Cardiac ventricle fibroblast (primary cell): ENCODE measurements at places on chromosomes 11 and 22. TPM values are rescaled to one million over a fixed set of nuclear protein-coding genes. Genes with fewer than 3 reads are reported as not detected.

TECTA gene
- total RNA-seq = 0.31 and 3.1 TPM in 2 replicates

HEPHL1 gene
- total RNA-seq = not detected in 2 replicates

GLYAT gene
- total RNA-seq = not detected in 2 replicates

AMPD3 gene
- total RNA-seq = 0.44 and 1.9 TPM in 2 replicates

RASD2 gene
- total RNA-seq = not detected in 2 replicates

FADS3 gene
- total RNA-seq = 66.8 and 89.6 TPM in 2 replicates

B4GALNT4 gene
- total RNA-seq = 5.1 and 8.8 TPM in 2 replicates

GAL gene
- total RNA-seq = 0.25 and 1.5 TPM in 2 replicates

TIGD3 gene
- total RNA-seq = 0.37 TPM in 1 of 2 replicates, not detected in the other

OR4A16 gene
- total RNA-seq = not detected in 2 replicates

DGAT2 gene
- 9.0 and 13.2 TPM in 2 replicates for total RNA-seq

GALNT18 gene
- 0.78 and 2.2 TPM in 2 replicates for total RNA-seq

OR10A2 gene
- total RNA-seq = not detected in 2 replicates

MLC1 gene
- 0.54 and 0.87 TPM in 2 replicates for total RNA-seq

SMIM35 gene
- not detected in 2 replicates for total RNA-seq

FAM227A gene
- 0.15 and 0.37 TPM in 2 replicates for total RNA-seq

SLN gene
- not detected in 2 replicates for total RNA-seq

B4GAT1 gene
- total RNA-seq = 28.5 and 35.6 TPM in 2 replicates

MS4A4A gene
- total RNA-seq = not detected in 2 replicates
